ENCODE measurements at places on chromosomes 1 and 21.

GRCh38 chr1:52323731-52324130 is 42.3 kb downstream of the CC2D1B start:
- DNase-seq = no peak

GRCh38 chr1:51473331-51474115 is 45.5 kb downstream of the EPS15 start:
- DNase-seq = no peak

DNA sequence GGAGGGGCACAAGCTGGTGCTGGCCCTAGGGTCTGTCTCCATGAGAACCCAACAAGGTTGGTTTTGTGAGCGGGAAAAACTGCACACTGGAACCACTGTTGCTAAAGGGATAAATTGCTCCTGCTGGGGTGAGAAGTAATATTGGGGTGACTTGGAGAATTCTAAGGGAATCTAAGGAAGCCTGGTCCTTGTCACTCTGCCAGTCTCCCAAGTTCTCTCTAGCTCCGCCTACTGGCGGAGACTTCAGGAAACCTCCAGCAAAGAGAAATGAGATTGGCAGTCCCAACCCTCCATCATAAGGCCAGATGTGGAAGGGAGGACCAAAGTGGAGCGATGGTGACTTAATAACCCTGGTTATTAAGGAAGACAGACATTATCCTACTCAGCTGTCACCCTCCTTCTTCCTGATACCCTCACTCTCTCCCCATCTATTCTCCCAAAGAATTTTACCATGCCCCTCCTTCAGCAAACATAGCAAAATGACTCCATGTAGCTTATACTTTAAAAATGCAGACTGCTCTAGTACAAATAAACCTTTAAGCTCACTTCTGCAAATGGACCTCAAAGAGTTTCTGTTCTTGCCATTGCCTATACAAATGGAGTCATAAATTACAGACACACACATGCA is 2.7 kb downstream of the LCE1F start:
- DNase-seq = no peak

- no peak for DNase-seq
Observed at GRCh38 chr1:217605390-217605789, 25.5 kb downstream of the GPATCH2 start.

All from fibroblast of upper back skin (primary cell).